ENCODE measurements at places on chromosomes 16 and 17. TPM values are rescaled to one million over a fixed set of nuclear protein-coding genes. Genes with fewer than 3 reads are reported as not detected.

ASPA gene
- 9.6 TPM for polyA plus RNA-seq

KRTAP2-1 gene
- not detected for polyA plus RNA-seq

EPX gene
- not detected for polyA plus RNA-seq

KRTAP4-8 gene
- not detected for polyA plus RNA-seq

SPNS2 gene
- polyA plus RNA-seq = 10.9 TPM

CTRB1 gene
- not detected for polyA plus RNA-seq

KRTAP1-1 gene
- polyA plus RNA-seq = not detected
